ENCODE measurements at places on chromosomes 16 and 17. TPM values are rescaled to one million over a fixed set of nuclear protein-coding genes. Genes with fewer than 3 reads are reported as not detected.
A peak's percentile ranks its signal among the peaks of the same experiment; 100 is the strongest.

DNA sequence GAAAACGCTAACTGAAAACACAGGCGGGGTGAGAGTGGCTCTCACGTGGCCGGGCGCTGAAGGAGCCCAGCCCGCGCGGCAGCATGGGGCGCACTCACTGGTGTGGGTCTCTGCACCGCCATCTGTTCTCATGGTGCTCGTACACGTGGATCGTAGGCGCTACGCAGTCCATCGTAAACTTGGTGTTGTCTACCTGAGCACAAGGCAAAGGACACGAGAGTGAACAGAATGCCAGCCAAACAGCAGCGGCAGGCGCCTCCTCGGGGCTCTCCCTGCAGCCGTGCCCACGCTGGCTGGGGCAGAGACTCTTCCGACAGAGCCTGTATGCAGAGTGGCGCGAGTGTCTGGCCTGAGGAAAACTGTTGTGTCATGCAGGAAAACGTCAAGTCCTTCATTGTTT lies 19.1 kb downstream of the EMC8 start:
- no peaks in the 10 kb centered on the region for H3K27me3 ChIP-seq
- DNase-seq = no peak
- H3K36me3 ChIP-seq = no peaks in the 10 kb centered on the region
- H3K4me1 ChIP-seq = peaks cover 10% of the 10 kb centered on the region

DNA sequence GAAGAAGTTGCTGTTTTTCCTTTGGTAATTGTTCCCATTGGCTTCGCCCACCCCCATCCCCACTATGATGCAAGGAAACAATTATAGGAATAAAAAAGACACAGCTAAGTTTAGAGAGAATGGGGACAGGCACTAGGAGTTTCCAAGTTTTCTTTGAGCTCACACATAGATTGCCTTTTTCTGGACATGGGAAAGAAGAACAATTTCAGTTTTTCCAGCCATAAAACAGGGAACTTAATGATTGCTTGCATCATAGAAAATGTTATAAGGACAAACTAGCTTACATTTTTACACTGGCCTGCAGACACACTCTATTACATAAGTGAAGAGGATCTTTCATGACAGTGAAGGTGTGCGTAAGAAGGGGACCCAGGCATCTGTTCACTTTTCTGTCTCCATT lies 142.3 kb upstream of the ZFHX3 start:
- no peak overlapping the region for H3K4me3 ChIP-seq
- H3K27me3 ChIP-seq = no peaks in the 10 kb centered on the region
- no peak overlapping the region for H3K27ac ChIP-seq
- H3K36me3 ChIP-seq = no peaks in the 10 kb centered on the region
- H3K4me1 ChIP-seq = no peaks in the 10 kb centered on the region

DNA sequence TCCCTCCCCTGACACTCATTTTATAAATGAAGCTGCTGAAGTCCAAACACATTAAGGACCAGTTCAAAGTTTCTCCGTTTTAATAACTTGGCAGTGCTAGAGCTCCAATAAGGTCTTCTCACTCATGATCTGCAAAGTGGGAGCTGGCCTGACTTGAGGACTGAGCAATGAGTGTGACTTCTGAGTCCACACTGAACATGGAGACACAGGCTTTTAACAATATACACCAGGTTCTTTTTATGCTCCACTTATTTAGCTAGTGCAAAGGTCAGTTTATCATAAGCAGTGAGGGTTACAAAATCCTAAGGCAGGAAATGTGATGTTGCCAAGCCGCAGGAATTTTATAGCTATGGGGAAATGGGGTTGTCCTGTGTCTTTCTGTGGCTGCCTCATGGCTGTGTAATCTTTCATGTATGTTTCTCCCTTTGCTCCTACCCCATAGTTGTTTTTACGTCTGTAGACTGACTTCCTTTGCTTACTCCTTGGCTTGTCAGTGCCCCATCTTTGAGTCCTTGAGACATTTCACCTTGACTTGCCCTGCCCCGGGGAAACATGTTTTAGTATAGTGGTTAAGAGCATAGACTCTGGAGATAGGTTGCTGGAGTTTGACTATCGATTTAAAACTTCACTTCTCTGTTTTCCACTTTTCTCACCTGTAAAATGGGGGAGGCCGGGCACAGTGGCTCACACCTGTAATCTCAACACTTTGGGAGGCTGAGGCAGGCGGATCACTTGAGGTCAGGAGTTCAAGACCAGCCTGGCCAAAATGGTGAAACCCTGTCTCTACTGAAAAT lies 12.2 kb upstream of the MMD start:
- H3K4me3 ChIP-seq = no peak overlapping the region
- no peak overlapping the region for H3K27ac ChIP-seq
- no peak for DNase-seq
- peaks cover 13% of the 10 kb centered on the region for H3K4me1 ChIP-seq

- no peaks in the 10 kb centered on the region for H3K27me3 ChIP-seq
- no peaks in the 10 kb centered on the region for H3K4me1 ChIP-seq
- no peaks in the 10 kb centered on the region for H3K36me3 ChIP-seq
- no peak for DNase-seq
- no peak overlapping the region for H3K4me3 ChIP-seq
- no peak overlapping the region for H3K27ac ChIP-seq
These were observed 1105.9 kb downstream of the CDH8 start for GRCh38 chr16:60930291-60930690.

- H3K4me3 ChIP-seq = peak overlapping the region; percentile 95
- H3K4me1 ChIP-seq = peaks cover 79% of the 10 kb centered on the region
- no peaks in the 10 kb centered on the region for H3K36me3 ChIP-seq
- H3K27me3 ChIP-seq = no peaks in the 10 kb centered on the region
- H3K27ac ChIP-seq = peak overlapping the region; percentile 87
These were observed 449 bp downstream of the SMCR8 start for GRCh38 chr17:18315562-18315922.

KRT15 gene
- total RNA-seq = not detected
